Uterus (tissue), 4 donors: ENCODE measurements at places on chromosomes 5 and 9. TPM values are rescaled to one million over a fixed set of nuclear protein-coding genes. Genes with fewer than 3 reads are reported as not detected.

The CKMT2 gene
- 3.5 TPM for total RNA-seq

DNA sequence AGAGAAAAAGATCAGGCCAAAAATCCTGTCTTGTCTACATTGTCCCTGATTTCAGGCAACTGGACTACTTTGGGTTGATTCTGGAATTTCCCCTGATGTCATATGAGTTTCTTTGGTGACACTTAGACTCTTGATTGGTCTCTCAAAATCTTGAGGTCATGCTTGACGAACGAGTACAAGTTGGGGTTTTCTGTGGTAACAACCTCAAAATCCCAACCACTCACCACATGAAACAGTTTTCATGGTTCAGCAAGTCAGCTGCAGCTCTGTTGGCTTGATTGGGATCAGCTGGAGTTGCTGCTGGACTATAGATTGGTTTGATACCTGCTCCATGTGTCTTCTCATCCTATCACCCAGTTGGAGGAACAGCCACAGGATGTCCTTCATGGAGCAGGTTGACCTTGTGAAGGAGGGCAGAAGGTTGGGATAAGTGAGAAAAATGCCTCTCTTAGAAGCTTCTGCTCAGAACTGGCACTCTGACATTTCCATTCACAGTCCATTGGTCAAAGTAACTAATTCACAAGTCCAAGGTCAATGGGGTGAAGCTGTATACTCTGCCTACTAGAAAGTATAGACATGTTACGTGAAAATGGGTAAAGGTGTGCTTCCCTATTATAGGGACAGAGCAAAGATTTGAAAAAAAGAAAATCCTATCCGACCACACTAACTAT is 284.5 kb downstream of the SH3GL2 start:
- no peak for DNase-seq

DNA sequence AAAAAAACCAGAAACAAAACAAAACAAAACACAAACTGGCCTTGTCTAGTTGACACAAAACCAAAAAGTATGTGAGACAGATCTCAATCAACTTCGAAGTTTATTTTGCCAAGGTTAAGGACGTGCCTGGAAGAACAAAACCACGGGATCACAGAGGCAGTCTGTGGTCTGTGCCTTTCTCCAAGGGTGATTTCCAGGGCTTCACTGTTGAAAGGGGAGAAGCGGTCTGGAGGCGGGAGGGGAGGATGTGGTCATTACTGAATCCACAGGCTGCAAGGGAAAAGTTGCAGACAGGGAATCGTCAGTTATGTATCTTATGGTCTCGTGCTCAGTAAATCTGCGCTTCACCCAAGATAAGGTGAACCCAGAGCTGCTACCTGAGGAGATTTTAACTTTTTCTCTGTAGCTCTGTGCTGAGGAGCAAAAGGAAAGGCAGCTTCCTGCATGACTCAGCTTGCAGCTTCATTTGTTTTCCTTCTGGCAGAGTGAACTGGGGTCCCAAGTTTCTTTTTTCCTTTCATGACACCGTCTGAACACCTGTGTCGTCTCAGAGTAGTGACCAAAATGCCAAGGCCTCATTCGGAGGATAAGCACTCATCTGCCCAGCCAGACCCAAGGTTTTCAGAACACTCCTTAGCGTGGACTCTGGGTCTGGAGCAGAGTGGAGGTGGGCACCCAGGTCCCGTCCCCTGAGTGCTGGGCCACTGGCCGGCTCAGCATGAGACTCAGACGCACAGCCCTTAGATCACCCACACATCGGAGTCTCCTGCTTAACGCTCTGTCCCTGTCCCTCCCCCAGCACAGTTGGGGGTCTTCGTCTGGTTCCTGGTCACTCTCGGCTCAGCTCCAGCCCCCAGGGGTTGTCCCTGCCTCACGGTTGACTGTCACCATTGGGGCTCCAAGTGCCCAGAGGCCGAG is 25.9 kb downstream of the ROPN1L start:
- no peak for DNase-seq

The TNFSF8 gene
- 1.5 TPM for total RNA-seq

DNA sequence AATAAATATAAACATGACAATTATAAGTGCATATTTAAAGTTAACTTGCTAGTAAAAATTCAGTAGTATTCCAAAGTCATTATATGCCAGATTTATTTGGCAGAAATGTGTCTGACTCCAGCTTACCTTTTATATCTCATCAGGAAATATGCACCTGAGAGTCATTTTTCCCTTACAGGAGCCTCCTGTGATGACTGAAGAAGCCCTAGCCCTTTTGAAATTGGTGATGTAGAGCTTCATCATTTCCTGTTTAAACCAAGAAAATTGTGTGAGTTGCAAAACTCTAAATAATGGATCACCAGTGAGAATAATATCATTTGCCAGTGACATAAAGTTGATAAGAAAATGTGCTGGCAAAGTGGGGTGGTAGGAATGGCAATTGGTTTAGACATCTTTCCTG is 42.1 kb upstream of the CTNND2 start:
- DNase-seq, result no peak

DNA sequence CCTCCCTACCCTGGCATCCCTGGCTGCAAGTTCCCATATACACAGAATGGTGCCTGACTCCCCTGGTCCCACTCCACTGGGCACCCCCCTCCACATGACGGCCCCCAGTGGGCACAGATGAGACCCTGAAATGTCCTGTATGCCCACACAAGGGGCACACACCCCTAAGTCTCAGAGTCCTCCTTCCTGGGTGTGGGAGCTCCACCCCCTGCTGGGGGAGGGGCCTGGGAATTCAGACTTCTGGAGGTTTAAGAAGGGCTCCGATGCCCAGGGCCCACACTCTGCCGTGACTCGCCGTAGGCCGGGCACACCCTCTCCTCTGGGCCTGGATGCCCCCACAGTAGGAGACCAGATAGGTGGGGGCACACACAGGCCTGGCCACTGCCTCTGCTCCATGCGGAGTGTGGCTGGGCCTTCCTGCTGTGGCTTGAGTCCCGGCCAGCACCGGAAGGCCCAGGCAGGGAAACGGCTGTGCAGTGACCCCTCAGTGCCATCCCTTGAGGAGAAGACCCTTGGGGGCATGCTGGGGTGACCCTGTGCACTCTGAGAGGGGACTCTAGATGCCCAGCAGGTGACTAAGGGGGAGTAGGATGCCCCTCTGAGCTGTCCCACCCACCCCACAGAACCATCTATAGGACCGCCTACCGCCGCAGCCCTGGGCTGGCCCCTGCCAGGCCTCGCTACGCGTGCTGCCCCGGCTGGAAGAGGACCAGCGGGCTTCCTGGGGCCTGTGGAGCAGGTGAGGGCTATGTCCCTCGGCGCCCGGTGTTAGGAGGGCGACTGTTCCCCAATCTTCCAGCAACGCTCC is 6.5 kb downstream of the EGFL7 start:
- DNase-seq, result no peak

The PTGES gene
- total RNA-seq, result 7.5 TPM

DNA sequence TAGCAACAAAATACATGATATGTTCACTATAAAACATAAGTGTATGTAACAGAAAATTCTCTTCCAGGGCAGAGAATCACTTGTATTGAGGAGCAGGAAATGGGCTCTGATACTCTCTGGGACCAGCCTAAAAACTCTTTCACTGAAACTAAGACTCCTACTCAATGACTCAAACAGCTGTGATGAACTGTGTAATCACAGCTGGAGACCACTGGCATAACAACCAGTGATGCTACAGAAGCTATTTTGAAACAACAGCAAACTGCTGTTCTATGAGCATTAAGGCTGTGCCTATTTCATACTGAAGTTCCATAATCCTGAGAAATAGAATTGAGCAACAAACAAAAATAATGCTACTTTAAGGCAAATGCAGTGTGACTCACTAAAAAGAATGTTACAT is 594.0 kb downstream of the HINT1 start:
- DNase-seq, result no peak
